ENCODE measurements at places on chromosomes 1 and 21.

GRCh38 chr1:172278478-172278877 is 142.0 kb upstream of the C1orf105 start:
- DNase-seq, result no peak

GRCh38 chr1:109816175-109816811 is 52.6 kb upstream of the EPS8L3 start:
- DNase-seq, result no peak

- DNase-seq, result no peak
These were observed 263.2 kb downstream of the ZNF648 start for GRCh38 chr1:181798191-181798926.

DNA sequence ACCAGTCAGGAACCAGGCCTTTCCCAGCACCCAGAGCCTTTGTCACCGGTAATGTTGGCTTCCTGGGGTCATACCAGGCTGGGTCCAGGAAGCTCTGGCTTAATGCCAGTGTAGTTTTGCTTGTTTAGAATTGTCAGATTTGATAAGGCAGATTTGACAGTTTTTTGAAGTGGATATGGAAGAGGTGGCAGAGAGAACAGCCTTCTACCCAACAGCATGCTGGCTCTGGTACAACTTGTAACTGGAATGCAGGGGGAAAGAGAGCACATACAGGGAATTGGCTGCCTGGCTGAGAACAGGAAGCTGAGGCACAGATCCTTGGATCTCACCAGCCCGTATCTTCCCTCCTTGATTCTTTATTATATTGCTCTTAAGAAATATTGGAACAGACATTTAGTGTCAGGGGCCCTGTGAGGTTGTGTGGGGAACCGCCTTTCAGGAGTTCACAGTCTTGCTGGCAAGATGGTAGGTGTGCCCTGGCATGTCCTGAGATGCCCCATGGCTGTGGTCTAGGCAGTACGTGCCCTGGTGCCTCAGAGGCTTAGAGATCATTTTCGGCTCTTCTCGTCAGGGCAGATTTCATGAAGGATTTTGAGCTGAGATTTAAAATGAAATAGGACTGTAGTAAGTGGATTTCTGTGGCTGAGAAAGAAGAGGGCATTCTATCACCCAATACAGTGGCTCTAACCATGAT is 227.0 kb downstream of the PBX1 start:
- DNase-seq, result no peak

DNA sequence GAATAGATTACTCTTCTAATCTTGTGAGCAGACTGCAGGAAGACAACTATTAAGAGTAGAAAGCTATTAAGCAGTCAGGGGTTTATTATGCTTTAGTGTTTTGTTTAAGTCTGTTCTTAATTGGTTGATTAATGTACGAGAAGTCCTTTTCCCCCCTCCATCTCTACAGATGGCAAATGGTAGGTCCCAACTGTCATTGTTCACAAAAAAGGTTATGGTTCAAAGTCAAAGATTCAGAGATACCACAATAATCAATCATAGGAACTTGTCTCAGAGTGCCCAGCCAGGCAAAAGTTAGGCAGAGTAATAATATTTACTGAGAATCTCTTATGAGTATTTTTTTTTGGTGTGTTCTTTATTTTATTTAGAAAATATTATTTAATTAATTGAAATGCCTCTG is 26.8 kb downstream of the NFIA start:
- no peak for DNase-seq

- DNase-seq, result no peak
These were observed 16.5 kb downstream of the BACH1 start for GRCh38 chr21:29315131-29315749.

DNA sequence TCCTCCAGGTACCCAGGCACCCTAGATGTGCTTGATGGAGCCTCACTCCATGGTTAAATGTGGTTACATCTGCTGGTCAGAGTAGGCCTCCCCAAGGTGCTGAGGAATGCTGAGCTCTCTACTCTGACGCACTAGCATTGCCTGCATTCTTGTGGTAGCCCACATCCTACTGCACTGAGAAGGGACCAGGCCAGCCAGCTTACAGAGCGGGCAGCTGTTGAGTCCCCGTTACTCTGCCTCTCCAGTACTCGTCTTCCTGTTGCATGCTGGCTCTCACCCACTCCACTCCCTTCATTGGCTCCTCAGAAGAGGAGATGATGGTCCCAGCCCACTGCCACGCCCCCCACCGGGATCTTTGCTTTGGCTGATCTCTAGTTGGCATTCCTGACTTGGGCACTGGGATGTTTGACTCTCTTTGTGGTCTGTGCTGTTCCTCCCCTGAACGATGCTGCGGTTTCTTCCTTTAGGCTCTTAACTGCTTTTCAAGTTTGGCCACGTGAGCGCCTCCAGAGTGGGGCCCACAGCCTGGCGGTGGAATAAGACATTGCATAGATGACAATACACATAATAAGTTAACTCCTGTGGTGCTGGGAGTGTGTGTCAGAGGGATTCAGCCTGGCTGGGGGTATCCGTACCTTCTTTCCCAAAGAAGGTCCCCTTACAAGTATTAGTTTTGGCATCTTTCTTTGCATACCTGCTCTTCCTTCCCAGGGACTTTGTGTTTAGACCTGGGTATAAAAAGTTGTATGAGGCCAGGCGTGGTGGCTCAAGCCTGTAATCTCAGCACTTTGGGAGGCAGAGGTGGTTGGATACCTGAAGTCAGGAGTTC is 18.6 kb downstream of the AZIN2 start:
- peak; percentile 35 for DNase-seq

- DNase-seq, result no peak
These were observed 329.3 kb upstream of the PRMT6 start for GRCh38 chr1:106727171-106727570.

DNA sequence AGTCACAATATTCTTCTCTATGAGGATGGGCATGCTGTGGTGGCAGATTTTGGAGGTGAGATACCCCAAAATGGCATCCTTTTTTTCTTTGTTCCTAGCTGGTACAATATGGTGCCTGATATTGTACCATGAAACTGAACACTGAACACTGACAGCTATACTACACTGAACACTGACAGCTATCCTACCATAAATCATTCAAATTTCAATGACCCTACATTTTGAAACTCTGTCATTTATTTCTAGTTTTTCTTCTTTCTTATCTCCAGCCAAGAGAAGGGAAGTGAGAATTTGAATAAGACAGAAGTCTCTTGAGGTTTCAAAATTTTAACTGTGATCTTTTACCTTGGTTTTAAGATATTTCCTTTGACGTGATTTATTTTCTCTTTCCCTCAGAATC is 76.3 kb downstream of the LRRC53 start:
- DNase-seq, result no peak

DNA sequence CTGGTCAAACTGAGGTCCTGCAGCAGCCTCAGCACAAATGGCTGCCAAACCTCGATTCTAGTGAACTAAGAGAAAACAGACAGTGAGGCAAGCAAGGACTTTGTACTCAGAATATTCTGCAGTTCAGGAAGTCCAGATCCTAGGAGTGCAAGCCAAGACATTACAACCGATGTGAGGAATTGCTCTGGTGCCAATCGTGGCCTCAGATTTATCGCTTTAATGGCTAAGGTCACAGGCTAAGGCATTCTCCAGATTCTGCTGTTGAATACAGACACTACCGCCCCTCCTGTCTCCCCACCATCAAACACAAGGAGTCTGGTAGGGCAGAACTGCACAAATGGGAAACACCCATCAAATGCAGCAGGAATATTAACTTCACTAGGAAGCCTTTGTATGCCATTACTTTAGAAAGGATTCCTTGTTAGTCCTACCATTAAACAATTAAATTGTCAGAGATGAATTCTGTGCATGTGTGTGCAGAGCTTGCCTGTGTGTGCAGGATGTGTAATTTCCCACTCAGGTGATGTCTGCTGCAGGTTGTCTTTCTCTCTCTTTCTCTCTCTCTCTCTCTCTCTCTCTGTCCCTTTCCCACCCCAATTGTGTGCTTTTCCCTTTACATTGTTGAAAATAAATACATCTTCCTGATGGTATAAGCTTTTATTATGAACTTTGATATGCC is 9.2 kb upstream of the SERTAD4 start:
- DNase-seq, result no peak

- DNase-seq, result no peak
These were observed 4.4 kb upstream of the GBP4 start for GRCh38 chr1:89203166-89203565.

DNA sequence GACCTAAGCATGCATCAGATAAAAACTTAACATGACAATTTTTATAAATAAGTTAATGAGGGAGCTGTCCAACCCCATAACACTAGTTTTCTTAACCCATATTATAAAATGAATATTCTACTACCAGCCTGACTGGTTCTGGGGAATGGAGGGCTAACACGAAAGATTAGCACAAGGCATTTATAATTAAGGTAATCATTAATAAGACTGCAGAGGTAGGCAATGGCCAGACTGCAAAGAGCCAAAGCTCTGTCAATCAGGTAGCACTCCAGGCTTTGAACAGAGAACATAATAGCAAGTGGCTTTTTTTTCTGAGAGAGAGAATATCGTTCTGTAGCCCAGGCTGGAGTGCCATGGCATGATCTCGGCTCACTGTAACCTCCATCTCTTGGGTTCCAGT is 20.6 kb upstream of the TMEM35B start:
- DNase-seq, result no peak

DNA sequence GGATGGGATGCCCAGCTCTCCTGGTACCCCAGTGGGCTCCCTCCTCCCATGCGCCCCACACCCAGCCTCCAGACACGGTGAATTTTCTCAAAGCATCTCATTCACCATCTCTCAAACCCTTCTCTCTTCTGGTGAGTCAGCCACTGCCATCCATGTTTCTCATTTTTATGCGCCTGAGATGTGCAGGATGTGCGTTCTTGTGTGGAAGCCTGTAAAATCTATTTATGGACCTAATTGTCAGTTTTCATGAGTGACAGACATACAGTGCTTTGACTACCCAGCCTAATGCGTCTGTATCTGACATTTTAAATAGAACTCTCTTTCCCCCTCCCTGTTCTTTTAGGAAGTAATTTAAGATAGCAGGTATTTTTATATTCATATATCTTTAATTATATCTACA is 158.8 kb downstream of the DAB1 start:
- no peak for DNase-seq

DNA sequence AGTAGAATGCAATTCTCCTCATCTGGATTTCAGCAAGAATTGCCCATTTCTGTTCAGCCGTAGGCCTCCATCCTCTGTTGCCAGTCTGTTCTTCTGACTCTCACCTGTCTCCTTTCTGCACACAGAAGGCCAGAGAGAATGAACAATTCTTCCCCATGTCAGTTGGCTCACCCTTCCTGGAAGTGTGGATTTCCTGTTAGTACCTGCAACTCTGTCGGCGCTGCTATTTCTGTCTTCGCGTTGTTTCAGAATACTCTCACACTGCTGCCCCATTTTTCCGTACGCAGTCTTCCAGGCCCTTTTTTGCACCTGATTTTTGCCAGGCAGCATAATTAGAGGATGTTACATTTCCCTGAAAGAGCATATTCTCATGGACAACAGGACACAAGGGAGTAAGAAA is 200.7 kb downstream of the FGGY start:
- DNase-seq, result no peak

DNA sequence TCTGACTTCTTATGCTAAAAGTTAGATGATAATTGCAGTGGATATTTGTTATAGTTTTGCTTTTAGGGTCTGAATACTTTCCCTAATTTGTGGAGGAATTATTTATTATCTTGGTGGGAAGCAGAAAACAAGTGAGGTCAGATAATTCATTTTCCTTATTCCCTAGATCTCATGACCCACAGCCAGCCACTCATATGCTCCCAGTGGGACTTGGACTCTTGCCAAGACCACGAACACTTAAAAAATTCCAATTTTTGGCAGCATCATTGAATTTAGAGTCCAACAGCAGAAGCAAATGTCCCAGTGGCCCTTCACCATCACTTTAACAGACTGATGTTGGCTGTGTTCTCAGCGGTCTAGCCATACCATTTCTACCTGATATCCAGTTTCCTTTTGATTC is 204.2 kb downstream of the HMCN1 start:
- DNase-seq, result no peak

GRCh38 chr1:60971330-60971729 is 111.0 kb upstream of the NFIA start:
- DNase-seq, result no peak

- DNase-seq, result no peak
These were observed 20.2 kb upstream of the PLEKHG5 start for GRCh38 chr1:6511561-6512244.

DNA sequence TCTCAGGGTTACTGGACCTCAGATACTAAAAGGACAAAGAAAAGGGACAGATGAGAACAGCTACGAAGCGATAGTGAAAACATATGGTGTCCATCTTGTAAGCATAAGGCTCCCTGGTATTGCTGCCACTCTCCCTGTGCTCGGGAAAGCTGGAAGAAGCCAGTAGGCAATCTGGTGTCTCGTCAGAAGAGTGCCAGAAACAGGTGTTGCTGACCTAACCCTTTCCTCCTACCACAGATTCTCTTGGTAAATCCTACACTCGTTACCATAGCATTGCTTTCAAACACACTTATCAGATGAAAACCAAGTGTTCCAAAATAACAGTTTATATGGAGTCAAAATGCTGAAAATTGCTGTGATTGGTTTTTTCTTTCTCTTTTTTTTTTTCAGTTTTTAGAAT is 146.3 kb downstream of the NRIP1 start:
- no peak for DNase-seq

- DNase-seq, result no peak
These were observed 381.7 kb upstream of the VAMP3 start for GRCh38 chr1:7389201-7389905.

GRCh38 chr1:178023181-178023618 is 53.3 kb upstream of the SEC16B start:
- DNase-seq, result no peak

DNA sequence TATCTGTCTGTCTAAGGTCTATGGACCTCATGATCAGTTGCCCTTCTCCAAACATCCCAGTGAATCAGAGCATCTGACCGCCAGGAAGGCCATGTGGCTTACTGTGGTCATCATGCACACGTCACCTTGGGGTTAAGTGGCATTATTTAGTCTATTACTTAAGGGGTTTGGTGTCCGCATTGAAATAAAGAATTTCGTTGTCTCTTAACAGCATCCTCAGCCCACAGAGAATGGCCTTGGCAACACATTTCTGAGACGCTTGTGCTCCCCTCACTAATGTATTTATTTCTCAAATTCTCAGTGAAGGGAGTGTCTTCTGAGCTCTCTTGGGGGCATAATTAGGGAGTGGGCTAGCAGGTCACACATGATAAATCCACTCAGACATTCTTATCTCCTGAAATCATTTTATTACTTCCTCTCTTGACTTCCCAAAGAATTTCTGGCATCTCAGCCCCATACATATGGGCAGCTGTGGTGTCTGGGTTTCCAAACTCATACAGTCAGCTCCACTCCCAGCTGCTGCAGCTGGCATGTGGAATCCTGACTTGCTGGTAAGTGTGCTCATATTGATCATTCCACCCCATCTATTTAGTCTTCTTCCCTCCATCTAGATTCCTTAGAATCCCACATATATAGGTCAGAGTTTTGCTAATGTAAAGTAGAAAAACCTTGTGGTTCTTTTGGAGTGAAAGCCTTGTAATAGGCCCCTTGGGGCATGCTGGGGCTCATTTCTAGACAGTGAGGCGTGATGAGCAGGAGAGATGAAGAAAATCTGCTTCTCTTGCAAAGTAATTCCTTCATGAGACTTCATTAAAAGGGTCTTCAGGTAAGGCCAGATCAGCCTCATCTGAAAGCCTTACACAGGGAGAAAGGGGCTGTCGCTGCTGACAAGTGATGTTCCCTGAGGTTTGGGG is 110.5 kb downstream of the HHAT start:
- DNase-seq, result no peak

Measured in stimulated activated CD4-positive, alpha-beta T cell treated with anti-CD3 and anti-CD28 coated beads, Interleukin-12 subunit alpha, Interleukin-12 subunit beta, amount 100 ng/mL, for 24 hours (primary cell).